CD4-positive, alpha-beta T cell treated with Interferon alpha-2 for 1 hour (primary cell): ENCODE measurements at places on chromosomes 7 and 10.

DNA sequence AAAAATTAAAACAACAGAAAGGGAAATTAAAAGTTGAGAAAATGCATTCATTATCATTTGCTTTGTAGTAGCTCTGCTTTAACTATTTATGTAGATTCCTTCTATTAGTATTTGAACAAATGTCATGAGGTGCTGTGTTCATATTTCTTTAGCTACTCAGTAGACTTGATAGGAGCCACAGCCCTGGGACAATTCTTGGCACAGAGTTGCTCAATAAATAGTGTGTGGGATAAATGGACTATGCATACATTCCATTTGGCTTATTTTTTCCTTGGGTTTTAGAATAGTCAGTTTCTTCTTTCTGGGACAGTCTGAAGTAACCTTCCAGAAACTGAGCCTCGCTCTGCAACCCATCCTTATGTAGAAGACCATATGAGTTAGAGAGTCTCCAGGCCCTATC lies 13.4 kb downstream of the RPP30 start:
- no peak for DNase-seq

DNA sequence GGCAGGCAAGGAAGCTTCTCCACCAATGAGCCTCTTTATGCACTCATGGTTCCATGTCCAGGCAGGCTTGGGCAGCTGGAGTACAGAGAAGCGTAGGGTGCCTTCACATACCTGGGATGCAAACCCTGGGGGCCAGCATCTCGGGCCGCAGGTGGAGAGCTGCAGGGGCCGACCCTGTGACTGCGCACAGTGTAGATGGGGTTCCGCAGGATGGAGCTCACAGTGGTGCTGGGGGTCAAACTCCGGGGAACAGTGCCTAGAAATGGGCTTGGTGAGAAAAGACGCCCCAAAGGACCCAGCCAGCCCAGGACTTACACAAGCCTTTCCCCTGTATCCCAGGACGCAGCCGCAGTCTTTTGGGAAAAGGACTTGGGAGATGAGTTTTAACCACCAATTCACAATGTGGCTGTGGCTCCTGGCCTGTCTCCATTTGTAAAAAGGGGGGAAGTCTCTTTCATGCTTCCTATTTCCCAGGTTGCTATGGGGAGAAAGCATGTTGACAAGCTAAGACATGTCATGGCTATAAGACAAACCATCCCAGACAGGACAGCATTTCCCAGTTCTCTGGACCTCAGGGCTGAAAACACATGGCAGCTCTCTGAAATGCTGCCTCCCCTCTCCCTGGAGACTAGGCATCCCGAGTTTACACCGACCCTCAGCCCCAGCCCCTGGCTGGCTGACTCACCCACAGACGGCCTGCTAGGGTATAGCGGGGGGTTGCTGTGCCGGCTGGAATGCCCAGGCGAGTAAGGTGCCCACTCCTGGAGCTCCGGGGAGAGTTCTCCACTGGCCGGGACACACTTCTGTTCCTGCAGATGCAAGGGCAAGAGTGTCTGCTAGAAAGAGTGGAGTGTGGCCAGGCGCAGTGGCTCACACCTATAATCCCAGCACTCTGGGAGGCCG lies 107.1 kb downstream of the DLG5 start:
- DNase-seq: no peak

- no peak for DNase-seq
Observed at GRCh38 chr7:69790977-69791724, 192.9 kb downstream of the AUTS2 start.

DNA sequence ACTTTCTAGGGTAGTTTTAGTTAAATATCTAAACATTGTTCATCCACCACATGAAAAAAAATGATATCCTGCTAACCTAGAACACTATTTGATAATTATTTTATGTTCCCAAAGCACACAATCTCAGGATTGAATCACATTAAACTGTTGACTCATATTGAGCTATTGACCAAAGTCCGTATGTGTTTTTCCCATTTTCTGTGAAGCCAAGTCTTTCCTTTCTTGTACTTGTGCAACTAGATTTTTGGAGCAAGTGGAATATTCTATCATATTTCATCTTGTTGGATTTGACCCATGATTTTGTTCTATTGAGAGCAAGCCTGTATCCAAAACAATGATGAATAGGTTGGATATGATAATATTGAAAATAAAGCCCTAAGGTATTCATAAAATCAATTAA lies 164.6 kb downstream of the SKAP2 start:
- DNase-seq: no peak
